ENCODE measurements at places on chromosomes 4 and X. TPM values are rescaled to one million over a fixed set of nuclear protein-coding genes. Genes with fewer than 3 reads are reported as not detected.

Gene SLC6A14
- total RNA-seq: 11.2 TPM

Gene DMD
- 87.0 TPM for total RNA-seq

Gene RAB33B
- total RNA-seq: 16.3 TPM

Gene MAB21L2
- 0.10 TPM for total RNA-seq

Gene RPS3A
- 3,119 TPM for total RNA-seq

Gene CT45A10
- not detected for total RNA-seq
